ENCODE measurements at places on chromosomes 3 and 15. TPM values are rescaled to one million over a fixed set of nuclear protein-coding genes. Genes with fewer than 3 reads are reported as not detected.

The PPP4R2 gene
- polyA plus RNA-seq = 42.0 TPM

The CD200 gene
- not detected for polyA plus RNA-seq

The COL6A5 gene
- not detected for polyA plus RNA-seq

The CCDC191 gene
- polyA plus RNA-seq = 3.0 TPM

The CPEB1 gene
- polyA plus RNA-seq = 2.7 TPM

The IL1RAP gene
- 4.6 TPM for polyA plus RNA-seq

The RBPMS2 gene
- polyA plus RNA-seq = 8.7 TPM

The MYL3 gene
- not detected for polyA plus RNA-seq

The UTS2B gene
- not detected for polyA plus RNA-seq

The NR2E3 gene
- polyA plus RNA-seq = 0.17 TPM

The NAALADL2 gene
- polyA plus RNA-seq = 0.08 TPM

The KLHL6 gene
- not detected for polyA plus RNA-seq

The ELL3 gene
- polyA plus RNA-seq = 1.4 TPM

The AGBL1 gene
- not detected for polyA plus RNA-seq

The DZIP3 gene
- polyA plus RNA-seq = 8.1 TPM

The FBXW12 gene
- polyA plus RNA-seq = not detected

The COX17 gene
- 151 TPM for polyA plus RNA-seq

The SPINK8 gene
- polyA plus RNA-seq = not detected

The LNP1 gene
- 1.3 TPM for polyA plus RNA-seq

The CCDC54 gene
- polyA plus RNA-seq = not detected

The CIP2A gene
- 33.0 TPM for polyA plus RNA-seq

The CD276 gene
- polyA plus RNA-seq = 30.3 TPM

The GUCA1C gene
- polyA plus RNA-seq = not detected

The POLQ gene
- 8.2 TPM for polyA plus RNA-seq

The SEMA3G gene
- 0.13 TPM for polyA plus RNA-seq

The EPHB1 gene
- 0.21 TPM for polyA plus RNA-seq

The ITPKA gene
- 1.5 TPM for polyA plus RNA-seq

The RHOV gene
- 4.9 TPM for polyA plus RNA-seq

The SEMA6D gene
- not detected for polyA plus RNA-seq

The TRIM42 gene
- not detected for polyA plus RNA-seq

The CFAP100 gene
- not detected for polyA plus RNA-seq

The GNB4 gene
- polyA plus RNA-seq = 10.9 TPM

The CHST14 gene
- 11.0 TPM for polyA plus RNA-seq

The SEMA5B gene
- 0.03 TPM for polyA plus RNA-seq

The STRA6 gene
- 60.6 TPM for polyA plus RNA-seq

The RPL32 gene
- polyA plus RNA-seq = 2,167 TPM

The SLC12A1 gene
- not detected for polyA plus RNA-seq

The LMAN1L gene
- not detected for polyA plus RNA-seq

The CHRNA3 gene
- 0.22 TPM for polyA plus RNA-seq

The SGO1 gene
- polyA plus RNA-seq = 15.8 TPM

The ZBED2 gene
- 1.1 TPM for polyA plus RNA-seq

The ACVR2B gene
- polyA plus RNA-seq = 1.2 TPM

The SMCO1 gene
- not detected for polyA plus RNA-seq

The RASGRP1 gene
- 0.70 TPM for polyA plus RNA-seq

Measured in A549 (cell line).